ENCODE measurements at places on chromosomes 3 and 15.

DNA sequence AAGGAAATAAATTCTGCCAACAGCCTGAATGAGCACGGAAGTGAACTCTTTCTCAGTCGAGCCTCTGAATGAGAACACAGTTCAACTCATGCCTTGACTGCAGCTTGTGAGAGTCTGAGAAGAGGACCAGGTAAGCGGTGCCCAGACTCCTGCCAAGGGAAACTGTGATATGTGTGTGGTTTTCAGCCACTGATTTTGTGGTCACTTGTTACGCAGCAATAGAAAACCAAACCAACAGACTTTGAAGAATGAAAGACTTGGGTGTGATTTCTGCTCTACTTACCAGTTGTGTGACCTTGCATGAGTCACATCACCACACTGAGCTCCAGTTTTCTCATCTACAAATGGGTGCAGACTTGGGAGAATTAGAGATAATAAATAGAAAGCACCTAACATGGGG is 30.6 kb upstream of the FAM107A start:
- DNase-seq = no peak

DNA sequence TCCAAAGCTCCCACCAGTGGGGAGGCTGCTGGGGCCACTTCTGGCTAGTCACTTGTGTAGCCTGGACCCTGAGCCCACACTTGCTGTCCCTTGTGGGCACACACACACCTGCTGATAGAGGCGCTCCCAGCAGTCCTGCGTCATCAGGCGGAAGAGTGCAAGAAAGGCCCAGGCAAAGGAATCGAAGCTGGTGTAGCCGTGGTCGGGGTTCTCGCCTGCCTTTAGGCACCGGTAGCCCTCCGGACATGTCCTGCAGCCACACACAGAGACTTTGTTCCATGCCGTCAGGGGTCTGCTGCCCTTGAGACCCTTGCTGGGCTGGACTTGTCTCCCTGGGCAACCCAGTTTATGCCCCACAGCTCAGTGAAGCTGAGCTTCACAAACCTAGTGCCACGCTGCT is 42.9 kb downstream of the SCN5A start:
- DNase-seq = no peak

GRCh38 chr15:70852501-70853317 is 1.2 kb downstream of the LARP6 start:
- DNase-seq = no peak

DNA sequence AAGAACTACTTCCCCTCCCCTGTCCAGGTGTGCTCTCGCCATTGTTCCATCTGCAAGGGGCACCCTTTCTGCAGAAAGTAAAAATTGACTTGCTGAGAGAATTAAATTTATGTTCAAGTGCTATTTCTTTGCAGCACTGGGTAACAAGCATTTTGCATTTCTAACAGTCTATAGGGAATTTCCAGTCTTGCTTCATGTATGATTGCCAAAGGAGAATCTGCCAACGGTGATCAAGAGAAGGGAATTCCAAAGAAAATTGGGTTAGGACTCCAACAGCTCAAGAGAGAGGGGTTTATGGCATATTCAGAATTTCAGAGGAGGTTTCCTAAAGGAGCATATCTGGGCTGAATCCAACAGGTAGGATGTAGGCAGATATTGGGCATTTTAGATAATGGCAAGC is 136.7 kb upstream of the WNT5A start:
- DNase-seq = no peak

DNA sequence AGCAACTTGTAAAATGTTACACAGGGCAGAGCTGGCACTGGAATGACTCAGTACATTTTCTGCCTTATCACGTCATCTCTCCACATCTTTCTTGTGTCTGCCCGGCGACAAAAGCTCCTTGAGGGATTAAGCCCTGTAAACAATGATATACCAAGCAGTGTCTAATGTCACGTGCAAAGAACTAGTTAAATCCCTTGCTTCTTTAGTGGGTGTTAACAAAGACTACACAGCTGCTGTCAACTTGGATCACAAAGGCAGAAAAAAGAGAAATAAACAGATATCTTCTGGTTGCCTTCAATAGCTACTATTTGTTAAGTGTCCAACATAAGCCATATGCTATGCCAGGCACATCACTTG is 48.1 kb upstream of the FRMD4B start:
- DNase-seq = no peak

DNA sequence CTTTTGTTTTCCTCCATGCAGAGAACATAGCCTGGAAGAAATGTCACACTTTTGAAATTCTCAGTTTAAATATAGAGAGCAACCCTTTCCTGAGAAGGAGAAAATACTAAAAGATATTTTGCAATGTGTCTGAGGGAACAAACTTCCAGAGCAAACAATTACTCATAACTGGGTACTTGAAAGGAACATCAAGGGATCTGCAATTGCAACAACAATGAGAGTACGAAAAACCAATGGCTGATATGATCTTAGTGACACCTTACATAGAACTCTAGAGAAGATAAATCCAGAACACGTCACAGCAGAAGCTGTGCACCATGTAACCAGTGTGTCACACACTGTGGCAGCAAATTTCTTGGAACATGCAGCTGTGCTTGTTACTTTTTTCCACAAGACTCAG is 14.6 kb upstream of the ARPP21 start:
- DNase-seq = no peak

DNA sequence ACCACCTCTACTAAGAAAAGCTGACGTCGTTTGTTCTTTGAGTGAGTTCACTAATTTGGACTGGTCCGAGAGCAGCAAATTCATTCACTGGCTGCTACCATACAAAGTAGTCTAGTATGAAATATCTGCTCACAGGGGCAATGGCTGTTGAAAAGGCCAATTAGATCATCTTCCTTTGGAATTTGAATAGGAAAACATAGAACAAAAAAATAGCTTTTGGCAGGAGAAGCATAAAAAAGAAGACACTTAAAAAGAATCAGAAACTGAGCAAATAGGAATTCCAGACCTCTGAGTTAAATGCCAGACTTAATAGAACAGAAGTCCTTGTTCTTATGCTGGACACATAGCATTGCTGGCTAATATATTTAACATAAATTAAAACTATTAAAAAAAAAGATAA is 159.3 kb downstream of the IL1RAP start:
- DNase-seq = no peak

DNA sequence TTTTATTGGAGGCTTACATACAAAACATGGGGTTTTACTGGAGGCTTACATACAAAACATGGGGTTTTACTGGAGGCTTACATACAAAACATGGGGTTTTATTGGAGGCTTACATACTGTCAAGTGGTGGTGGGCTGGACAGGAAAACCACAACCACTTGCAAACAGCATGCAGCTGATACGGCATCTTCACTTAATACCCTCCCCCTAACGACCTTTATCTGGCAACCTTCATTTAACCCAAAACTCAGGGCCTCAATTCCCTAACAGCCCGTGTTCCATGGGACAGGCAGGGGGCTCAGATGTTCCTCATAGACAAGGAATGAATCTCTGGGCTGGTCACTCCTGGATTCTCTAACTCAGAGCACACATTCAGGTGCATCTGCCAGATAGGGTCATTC is 137.1 kb downstream of the CD47 start:
- no peak for DNase-seq

- DNase-seq = no peak
Observed at GRCh38 chr3:59518283-59519055, 468.6 kb upstream of the CFAP20DC start.

- peak; percentile 52 for DNase-seq
Observed at GRCh38 chr3:31533169-31534064, 692 bp downstream of the STT3B start.

- no peak for DNase-seq
Observed at GRCh38 chr3:155243512-155243921, 50.0 kb downstream of the STRIT1 start.

GRCh38 chr3:194494951-194495374 is 8.2 kb upstream of the ATP13A3 start:
- DNase-seq = no peak

GRCh38 chr3:86845726-86846125 is 145.2 kb downstream of the VGLL3 start:
- no peak for DNase-seq

- DNase-seq = no peak
Observed at GRCh38 chr3:37994639-37994972, 4.0 kb downstream of the VILL start.

DNA sequence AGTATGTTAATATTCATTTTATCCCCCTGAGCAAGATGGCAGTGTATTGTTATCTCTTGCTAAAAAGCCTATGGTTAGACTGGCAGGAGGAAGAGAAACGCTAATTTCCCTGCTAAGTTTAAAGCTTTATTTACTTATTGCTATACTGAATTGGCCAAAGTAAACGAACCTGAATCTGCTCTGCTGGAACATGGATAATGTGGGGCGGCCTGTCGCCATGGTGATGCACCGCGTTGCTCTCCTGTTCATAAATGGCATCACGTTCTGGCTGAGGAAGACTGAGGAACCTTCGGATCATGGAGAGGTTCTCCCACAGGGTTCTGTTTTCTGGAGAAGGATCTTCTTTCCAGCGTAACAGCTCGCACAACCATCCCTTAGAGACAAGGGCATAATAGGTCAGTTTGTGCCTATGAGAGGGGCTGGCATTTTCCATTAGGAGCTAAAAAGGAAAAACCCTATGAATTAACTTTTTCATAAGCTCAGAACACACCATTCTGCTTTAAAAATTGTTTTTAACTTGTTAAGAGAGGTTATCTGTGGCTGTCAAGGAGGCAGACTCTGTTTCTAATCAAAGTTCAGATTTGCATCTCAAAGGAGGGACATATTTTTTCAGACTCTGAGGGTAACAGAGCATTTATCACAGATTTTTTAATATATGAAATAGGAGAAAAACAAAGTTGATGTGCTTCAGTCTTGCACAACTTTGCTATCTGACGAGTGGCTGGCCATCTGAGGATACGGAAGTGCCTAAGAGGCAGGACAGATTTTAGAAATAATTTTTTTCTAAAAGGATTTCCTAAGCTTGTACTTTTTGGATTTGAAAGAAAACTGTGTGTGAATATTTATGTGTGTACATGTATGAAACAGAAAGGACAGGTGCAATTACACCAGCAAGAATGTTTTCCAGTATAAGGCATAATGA is 73.1 kb downstream of the SATB1 start:
- DNase-seq = no peak

DNA sequence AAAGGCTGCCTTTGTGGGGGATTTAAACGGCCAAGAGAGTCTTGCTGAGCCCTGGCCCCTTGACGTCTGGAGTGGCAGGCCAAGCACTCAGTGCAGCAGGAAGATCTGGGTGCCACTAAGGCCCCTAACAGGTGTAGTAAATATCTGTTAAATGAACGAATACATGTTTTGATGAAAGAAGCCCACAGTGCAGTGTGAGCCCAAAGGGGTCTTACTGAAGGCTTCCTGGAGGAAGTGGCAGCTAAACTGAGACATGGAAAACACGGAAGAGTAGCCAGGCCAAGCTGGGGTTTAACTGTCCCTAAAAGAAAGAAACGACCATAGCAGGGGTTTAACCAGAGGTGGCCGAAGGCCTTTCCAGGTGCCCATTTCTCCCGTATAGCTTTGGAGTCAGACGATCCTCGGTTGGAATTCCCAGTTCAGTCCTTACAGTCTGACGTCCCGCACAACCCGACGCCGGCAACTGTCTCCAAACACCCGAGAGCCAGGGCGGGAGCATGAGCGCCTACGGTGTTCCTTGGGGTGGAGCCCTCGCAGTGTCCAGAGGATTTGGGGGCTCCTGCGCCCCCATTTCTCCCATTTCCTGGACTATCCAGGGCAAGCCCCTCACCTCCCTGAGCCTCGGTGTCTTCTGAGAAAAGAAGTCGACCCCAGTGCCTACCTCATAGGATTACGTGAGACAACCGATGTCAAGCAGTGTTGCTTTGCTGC is 910 bp upstream of the ABHD6 start:
- DNase-seq = no peak

GRCh38 chr3:107727102-107727501 is 204.3 kb downstream of the BBX start:
- no peak for DNase-seq

DNA sequence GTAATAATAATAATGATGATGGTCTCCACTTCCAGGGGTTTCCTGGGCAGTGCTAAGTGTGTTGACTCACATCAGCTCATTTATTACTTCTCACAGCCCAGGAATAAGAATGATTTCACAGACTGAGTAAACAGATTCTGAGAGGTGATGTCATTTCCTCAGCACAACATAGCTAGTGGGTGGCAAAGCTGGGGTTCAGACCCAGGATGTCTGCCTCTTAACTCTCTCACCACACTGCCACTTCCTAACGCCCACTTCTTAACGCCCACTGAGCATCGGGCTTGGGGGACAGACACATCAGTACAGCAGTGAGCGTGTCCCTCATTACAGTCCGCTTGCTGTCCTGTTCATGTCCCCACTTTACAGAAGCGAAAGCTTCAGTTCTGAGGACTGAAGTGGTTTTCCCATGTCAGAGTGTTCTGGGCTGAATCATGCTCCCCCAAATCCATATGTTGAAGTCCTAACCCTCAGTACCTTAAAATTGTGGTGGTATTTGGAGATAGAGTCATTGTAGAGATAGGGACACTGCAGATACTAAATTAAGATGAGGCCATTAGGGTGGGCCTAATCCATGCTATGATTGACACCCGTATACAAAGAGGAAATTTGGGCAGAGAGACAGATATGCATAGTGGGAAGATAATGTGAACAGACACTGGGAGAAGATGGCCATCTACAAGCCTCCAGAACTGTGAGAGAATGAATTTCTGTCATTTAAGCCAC is 68.0 kb downstream of the ATP2B2 start:
- no peak for DNase-seq

DNA sequence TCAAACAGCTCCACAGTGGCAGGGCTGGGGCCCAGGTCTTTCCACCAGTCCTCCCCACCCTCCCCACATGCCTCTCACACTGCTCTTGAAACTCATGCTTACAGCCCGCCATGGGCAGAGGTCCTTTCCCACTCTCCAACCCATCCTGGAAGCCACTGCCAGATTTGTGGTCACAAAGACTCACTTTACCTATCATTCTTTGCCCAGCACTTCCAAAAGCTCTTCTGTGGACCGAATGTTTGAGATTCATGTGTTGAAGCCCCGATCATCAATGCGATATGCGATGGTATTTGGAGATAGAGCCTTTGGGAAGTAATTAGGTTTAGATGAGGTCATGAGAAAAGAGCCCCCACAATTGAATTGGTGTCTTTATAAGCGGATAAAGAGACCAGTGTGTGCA is 247.8 kb downstream of the VPS13C start:
- DNase-seq = no peak

- DNase-seq = no peak
Observed at GRCh38 chr3:56314842-56315241, 153.4 kb downstream of the ERC2 start.

GRCh38 chr3:174495928-174496327 is 363.2 kb upstream of the NAALADL2 start:
- DNase-seq = no peak

- no peak for DNase-seq
Observed at GRCh38 chr3:156187146-156187769, 66.9 kb downstream of the KCNAB1 start.

GRCh38 chr3:116141724-116142123 is 303.6 kb downstream of the LSAMP start:
- no peak for DNase-seq

DNA sequence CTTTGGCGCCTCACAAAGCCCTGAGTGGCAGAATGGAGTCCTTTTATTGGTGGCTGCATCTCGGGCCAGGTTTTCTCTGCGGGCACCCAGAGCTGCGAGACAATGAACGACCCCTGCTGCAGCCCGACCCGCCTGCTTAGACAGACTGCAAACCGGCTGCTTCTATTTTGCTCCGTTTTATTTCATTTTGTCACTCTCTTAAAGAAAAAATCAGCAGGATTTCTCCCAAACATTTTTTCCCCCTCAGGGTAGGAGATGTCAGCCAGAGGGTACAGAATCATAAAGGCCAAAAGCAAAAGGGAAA is 64.8 kb downstream of the OXNAD1 start:
- DNase-seq = no peak
